HFF-Myc (cell line): ENCODE measurements at places on chromosomes 16 and 17.

DNA sequence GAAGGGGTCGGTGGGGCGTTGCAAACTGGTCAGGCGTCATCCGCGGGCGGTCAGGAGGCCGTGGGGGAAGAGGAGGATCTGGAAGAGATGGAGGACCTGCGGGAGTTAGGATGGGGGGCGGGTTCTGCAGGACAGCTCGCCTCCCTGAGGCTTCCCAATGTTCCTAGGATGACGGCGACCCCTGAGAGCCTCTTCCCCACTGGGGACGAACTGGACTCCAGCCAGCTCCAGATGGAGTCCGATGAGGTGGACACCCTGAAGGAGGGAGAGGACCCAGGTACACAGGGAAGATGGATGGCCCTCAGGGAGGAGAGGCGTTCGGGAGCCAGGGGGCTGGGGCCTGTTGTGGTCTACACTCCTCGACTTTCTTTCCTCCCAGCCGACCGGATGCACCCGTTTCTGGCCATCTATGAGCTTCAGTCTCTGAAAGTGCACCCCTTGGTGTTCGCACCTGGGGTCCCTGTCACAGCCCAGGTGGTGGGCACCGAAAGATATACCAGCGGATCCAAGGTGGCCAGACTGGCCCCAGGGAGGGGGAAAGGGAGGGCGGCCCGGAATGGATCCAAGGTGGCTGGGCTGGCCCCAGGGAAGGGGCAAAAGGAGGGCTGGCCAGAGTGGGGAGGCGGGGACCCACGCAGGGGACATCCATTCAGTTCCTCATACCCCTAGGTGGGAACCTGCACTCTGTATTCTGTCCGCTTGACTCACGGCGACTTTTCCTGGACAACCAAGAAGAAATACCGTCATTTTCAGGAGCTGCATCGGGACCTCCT, 839 bp downstream of the PLD2 start:
- no peak for DNase-seq

DNA sequence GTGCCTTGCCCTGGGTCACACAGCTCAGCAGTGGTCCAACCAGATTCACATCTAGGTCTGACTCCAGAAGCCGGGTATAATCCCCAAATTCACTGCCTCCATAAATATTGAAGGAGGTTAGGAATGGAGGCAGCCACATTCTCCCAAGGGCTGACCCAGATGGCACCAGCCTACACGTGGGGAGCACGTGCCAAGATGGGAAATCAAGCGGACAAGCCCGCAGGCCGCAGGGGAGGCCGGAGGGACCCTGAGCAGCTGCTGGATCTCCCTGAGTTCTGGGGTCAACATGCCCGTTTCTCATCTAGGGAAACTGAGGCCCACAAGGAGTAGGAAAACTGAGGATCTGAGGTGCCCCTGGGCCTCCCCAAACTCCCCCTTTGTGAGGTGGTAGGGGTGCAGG, 32.2 kb upstream of the CNEP1R1 start:
- DNase-seq = no peak

DNA sequence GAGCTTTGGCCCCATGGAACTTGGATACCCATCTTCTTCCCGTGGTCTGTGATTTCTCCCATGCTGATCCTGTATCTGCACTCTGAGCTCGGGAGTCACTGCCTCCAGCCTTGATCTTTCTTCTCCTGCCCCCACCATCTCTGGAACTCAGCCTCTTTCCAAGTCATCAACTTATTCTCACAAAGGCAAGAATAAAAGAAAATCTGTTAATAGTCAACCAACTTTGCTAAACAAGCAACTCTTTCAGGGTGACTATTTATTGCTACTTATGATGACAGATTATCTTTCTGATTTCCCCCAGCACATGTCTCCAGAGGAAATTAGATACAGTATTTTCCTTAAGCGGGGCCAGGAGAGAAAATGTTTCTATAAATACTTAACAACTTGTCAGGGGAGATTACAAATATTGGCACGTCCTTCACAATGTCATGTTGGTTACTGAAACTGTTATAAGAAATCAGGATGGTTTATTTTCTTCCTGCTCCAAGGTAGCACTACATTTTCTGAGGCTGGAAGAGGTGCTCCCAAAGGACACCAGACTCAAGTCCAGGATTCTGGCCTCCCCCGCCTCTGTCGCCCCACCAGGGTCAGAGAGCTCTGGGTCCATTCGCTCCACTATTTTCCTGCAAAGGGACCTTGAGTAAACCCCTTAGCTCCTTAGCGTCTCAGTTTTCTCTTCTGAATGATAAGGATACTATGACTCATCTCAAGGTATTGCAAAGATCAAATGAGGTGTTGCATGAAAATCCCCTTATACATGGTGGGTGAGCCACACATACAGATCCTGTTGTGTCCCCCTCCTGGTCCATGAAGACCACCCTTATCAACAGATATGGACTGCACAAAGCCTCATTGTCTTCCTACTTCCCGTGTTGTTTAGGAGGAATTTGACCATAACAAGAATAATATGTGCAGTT, 205.2 kb upstream of the WSCD1 start:
- DNase-seq = no peak

DNA sequence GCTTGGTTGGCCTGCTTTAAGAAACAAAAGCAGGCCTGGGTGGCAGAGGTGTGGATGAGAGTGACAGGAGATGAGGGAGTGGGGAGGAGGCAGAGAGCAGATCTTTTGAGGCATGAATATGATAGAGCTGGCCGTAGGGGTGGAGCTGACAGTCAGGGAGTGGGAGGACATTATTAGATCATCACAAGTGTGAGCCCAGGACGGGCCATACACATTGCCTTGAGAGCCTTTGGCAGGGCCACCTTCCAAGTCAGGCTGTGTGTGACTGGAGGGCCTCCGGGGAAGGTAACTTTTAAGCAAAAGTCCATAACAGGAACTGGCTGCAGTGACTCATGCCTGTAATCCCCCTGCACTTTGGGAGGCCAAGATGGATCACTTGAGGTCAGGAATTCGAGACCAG, 26.3 kb downstream of the GINS3 start:
- DNase-seq = no peak

DNA sequence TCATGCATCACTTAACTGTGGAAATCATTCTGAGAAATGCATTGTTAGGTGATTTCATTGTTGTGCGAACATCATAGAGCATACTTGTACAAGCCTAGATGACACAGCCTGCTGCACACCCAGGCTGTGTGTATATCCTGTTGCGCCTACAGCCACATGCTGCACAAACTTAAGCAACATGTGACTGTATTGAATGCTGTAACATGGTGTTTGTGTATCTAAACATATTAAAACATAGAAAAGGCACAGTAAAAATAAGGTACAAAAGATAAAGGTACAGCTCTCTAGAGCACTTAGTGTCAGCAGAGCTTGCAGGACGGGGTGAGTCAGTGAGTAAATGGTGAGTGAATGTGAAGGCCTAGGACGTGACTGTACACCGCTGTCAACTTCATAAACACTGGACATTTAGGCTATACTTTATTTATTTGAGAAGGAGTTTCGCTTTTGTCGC, 11.9 kb downstream of the FOXK2 start:
- DNase-seq = no peak

DNA sequence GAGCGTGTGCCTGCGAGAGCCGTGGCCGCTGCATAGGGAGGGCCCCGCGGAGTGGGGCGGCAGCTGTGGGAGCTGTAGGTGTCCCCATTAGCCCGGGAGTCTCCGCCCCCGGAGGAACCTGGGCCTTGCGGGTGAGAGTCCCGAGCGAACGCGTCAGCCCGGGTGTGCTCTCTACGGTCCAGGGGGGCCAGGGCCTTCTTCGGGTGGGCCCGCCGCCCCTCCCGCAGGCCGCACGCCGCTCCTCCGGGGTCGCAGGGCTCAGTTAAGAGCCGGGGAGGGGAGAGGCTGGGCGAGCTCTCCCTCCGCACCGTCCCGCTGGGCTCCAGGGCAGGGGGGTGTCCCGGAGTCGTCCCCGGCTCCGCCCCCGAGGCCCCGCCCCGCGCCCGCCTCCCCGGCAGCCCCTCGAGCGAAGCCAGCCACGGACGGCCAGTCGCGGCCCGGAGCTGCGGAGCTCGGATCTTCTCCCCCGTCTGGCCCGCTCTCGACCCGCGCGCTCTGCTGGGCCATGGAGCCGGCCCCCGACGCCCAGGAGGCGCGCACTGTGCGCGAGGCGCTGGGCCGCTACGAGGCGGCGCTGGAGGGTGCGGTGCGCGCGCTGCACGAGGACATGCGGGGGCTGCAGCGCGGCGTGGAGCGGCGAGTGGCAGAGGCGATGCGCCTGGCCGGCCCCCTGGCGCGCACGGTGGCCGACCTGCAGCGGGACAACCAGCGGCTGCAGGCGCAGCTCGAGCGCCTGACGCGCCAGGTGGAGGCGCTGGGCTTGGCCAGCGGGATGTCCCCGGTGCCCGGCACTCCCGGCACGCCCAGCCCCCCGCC, at the start of gene SMTNL2:
SMTNL2 (plus strand) TSS at position 429 of the 816 bp plus-strand sequence; CDS start at position 506, 77 bp downstream.
- DNase-seq = no peak

DNA sequence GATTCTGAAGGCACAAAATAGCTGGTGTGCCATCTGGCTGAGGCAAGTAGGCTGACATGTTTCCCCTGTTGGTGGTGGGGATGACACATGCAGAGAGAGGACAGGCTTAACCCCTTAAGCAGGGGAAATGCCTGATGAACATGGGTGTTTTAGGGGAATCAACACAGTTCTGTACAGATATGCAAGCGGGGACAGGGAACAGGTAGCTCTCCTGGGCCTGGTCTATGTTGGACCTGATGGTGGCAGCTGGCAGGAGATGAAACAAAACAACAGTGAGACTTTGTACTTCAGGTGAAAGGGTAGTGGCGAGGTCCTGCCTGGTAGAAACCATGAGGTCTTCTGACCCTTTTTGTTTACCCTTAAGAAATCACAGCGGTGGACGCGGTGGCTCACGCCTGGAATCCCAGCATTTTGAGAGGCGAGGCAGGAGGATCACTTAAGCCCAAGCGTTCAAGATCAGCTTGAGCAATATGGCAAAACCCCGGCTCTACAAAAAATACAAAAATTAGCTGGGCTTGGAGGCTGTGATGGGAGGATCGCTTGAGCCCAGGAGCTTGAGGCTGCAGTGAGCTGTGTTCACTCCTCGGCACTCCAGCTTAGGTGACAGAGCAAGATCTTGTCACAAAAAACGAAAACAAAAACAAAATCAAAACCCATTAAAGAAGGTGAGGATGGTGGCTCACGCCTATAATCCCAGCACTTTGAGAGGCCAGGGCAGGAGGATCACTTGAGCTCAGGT, 10.5 kb downstream of the OR1F1 start:
- DNase-seq = no peak

GRCh38 chr16:62253966-62254365, 217.7 kb upstream of the CDH8 start:
- no peak for DNase-seq

DNA sequence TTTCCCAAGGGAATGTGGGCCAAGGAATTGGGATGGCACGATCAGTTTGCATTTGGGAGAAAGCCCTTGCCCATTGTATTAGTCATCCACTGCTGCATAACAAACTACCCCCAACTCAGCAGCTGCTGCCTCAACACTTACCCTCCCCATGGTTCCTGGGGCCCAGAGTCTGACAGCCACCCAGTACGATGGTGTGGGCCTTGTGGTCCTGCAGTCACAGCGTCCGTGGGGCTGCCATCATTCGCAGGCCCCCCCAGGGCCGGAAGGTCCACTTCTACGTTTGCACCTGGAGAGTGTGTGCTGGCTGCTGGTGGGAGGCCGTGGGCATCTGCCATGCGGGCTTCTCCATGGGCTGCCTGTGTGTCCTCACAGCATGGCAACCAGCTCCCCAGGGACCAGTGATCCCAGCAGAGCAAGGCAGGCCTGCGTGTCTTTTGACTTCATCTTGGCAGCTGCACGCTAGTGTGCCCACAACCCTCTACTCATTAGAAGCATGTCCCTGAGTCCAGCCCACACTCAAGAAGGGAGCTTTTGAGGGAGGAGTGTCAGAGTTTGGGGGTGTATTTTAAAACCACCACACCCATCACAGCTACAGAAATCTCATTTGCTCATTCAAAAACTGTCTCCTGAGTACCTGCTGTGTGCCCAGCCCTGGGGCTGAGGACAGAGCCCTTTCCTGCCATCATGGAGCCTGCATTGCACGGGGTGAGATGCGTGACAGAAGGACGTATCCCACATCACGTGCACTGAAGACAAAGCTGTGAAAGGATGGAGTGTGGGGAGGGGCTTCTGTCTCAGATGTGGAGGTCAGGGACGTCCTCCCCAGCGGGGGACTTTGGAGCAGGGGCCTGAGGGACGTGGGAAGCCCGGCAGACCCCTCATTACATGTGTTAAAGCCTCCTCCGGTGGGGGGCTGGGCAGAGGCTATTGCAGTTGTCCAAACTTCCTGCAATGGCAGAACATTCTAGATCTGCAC, 185.0 kb upstream of the ZNF469 start:
- no peak for DNase-seq

DNA sequence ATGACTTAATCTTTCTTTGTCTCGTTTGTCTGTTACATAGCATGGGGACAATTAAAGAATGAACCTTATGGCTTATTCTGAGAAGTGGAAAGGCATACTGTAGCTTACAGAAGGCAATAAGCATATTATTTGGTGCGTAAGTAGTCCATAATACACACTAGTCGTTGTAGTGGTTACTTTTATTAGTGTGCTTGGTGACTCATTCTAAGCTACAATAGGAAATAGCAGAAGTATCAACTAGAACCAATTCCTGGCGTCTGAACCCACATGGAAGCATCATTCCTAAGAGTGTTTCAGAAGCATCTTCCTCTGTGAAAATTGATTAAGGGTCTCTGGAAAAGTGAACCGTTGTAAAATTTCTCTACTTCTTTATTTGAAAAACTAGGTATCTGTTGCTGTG, 777.8 kb upstream of the EEF2KMT start:
- DNase-seq = no peak

GRCh38 chr17:56314026-56314425, 160.8 kb downstream of the ANKFN1 start:
- no peak for DNase-seq

GRCh38 chr16:89358030-89359005, 132.0 kb downstream of the ANKRD11 start:
- DNase-seq = no peak

DNA sequence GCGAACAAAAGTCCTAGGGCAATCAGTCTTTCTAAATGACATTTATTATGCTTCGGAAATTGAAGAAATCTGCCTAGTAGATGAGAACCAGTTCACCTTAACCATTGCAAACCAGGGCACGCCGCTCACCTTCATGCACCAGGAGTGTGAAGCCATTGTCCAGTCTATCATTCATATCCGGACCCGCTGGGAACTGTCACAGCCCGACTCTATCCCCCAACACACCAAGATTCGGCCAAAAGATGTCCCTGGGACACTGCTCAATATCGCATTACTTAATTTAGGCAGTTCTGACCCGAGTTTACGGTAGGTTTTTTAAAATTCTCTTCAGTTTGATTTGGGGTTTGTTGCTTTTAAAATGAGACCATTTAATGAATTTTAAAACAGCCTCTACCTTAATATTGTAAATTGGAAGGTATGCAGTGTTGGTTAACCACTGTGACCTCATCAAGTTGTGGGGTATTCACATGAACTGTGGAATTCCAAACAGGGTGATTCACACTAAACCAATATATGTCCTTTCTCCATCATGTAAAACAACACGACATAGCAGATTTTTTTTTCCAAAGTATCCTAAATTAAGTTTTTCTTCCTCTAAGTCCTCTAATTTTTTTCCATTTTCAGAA, 6.2 kb upstream of the EVI2A start:
- DNase-seq = peak; percentile 50

- no peak for DNase-seq
Measured at GRCh38 chr17:77502626-77503292, 362.0 kb downstream of the SEC14L1 start.

GRCh38 chr16:82263521-82264143, 93.6 kb upstream of the MPHOSPH6 start:
- peak; percentile 30 for DNase-seq
